ENCODE measurements at places on chromosomes 6 and 20.

- DNase-seq, result no peak
Observed at GRCh38 chr6:18506382-18507017, 119.3 kb downstream of the RNF144B start.

DNA sequence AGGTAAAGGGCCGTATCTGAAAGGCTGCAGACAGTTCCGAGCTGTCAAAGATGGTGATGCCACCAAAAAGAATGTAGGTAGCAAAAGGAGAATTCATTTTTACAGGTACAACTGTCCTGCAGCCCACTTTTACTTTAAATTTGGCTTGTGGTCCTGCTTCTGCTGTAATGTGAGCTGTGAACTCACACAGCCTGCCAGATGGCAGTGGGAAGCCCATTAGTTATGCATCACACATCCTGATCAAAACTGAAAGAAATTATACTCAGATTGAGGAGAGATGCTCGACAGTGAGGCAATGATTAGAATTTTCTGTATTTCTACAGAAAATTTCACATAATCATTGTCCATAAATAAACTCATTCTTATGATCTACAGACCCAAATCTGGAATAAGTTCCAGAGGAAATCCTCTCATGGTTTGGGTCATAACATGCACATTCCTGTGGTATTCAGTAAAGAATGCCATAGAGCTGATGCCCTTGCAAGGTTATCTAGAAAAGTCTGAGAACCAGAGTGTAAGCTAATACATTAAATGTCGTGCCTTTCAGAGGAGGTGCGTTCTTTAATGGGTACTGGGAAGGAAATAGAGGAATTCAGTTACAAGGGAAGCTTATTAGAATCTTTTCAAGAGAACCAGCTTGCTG lies 23.9 kb upstream of the E2F3 start:
- DNase-seq, result no peak

DNA sequence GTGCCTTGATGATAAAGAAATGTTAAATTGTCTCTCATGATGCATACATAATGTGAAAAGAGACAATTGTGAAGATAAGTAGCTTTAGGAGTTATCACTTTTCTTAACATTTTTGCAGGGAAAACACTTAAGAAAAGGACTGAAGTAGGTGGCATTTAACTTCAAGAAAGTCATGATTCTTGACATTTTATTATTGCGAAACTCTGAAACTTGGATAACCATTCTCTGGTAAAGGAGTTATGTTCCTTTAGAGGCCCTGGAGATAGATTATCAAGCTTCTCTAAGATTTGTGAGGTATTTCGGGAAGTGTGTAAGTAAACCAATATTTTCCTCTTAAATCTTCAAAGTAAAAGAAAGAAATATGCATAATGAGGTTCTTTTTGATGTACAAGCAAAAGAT lies 38.5 kb downstream of the HTR1B start:
- no peak for DNase-seq

DNA sequence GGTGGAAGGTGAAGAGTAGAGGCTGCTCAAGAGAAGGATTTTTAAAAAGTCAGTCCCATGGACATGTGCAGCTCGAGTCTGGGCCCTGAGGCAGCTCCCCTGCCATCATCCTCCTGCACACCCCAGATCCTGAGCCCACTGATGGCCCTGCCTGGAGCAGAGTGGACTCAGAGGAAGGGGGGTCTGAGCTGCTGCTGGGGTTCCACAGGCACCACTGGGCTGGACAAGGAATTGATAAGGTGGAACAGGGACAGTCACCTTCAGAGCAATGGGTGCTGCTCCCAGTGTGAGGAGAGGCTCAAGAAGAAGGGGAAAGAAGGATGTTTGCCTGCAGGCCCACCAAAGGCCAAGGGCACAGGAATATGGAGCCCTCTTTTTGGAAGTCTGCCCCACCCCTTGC lies 6.2 kb downstream of the ULBP2 start:
- no peak for DNase-seq

GRCh38 chr6:124812067-124812466 lies 150.2 kb upstream of the RNF217 start:
- no peak for DNase-seq

DNA sequence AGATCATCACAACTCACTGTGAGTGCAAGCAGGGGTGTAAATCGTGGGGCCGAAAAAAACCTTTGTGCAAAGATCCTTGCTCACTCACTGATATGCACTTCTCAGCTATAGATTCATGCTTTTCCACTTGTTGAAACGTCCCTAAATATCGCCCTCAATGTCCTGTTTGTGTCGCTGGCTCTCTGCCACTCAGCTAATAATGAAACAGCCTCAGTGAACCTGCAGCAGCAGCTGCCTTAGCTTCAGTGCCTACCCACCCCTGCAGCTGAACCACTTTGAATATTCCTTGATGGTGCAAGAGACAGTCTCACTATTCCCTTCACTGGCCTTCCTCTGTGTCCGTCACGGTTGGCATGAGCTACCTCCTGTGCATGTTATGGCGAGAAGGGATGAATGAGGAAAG lies 128.9 kb upstream of the NAA20 start:
- no peak for DNase-seq

GRCh38 chr6:145271040-145271439 lies 464.3 kb downstream of the EPM2A start:
- no peak for DNase-seq

DNA sequence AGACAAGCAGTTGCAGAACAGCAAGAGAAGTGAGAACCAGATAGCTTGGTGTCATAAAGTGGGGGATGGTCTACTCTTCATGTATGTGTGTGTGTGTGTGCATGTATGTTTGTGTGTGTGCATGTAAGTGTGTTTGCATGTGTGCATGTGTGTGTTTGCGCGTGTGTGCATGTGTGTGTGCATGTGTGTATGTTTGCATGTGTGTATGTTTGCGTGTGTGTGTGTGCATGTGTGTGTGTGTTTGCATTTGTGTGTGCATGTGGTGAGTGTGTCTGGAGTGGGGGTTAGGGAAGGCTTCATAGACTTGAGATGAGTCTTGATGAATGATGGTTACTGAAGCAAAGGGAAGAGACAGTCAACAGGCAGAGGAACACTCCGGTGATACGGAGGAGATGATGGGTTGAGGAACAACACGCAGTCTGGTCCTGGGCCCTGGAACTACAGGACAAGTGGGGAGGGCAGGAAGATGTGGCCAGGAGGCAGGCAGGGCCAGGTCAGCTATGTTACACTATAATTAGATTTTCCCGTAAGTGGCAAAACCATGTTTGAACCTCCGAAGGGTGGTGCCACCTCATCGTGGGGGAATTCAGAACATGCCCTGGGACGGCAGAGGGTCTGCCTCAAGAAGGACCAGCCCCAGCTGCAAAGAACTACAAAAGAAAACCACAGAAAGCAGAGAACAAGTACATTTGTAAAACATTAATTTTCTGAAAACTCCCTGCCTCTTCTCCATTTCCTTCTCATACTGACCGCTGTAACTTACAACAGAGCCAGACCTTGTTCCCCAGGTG lies 38.7 kb upstream of the PDE10A start:
- DNase-seq, result no peak

- no peak for DNase-seq
Observed at GRCh38 chr20:22579711-22580697, 4.4 kb downstream of the FOXA2 start.

- no peak for DNase-seq
Observed at GRCh38 chr20:16321291-16321690, 252.0 kb downstream of the KIF16B start.

- no peak for DNase-seq
Observed at GRCh38 chr20:14478126-14478525, 140.7 kb upstream of the FLRT3 start.

- no peak for DNase-seq
Observed at GRCh38 chr6:118931436-118931835, 3.5 kb downstream of the MCM9 start.

DNA sequence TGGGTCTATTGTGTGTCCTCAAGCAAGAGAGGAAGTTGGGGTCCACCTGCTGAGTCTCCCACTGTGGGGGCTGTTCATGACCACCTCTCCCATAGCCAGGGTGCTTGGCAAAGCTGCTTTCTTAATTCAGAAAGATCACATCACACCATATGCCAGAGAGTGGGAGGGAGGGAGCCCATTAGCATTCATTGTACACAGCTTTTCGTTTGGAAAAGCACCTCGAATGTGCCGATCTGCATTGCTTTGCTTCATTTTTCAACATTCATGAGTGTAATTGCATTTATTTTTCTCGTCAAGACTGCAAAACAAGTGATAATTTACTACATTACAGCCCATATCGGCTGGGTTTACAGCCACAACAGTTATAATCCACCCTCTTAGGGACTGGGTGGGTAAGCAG lies 327.3 kb downstream of the PTPRT start:
- DNase-seq, result no peak

GRCh38 chr6:20436719-20437118 lies 35.0 kb downstream of the E2F3 start:
- no peak for DNase-seq

GRCh38 chr20:2515203-2515602 lies 6.5 kb upstream of the ZNF343 start:
- no peak for DNase-seq

GRCh38 chr6:113632220-113632864 lies 224.8 kb upstream of the MARCKS start:
- no peak for DNase-seq

DNA sequence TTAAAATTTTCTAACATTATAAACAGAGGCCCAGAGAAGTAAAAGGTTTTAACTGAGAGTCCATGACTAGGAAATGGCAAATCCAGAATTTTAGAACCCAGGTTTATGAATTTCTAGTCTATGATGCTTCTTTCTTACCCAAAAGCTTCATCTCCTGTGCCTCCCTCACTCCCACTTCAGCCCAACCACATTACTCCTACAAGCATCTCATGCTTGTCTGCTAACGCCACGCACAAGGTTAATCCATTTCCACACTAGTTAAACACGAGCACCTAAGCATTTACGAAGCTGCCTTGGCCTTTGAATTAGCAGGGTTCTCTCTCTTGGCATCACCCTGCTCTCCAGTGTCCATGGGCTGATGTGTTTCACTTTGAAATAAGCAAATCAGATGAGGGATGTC lies 32.0 kb downstream of the TNFRSF21 start:
- no peak for DNase-seq

- DNase-seq, result no peak
Observed at GRCh38 chr20:37775200-37775599, 81.4 kb downstream of the CTNNBL1 start.

GRCh38 chr6:65161661-65162060 lies 545.4 kb downstream of the EYS start:
- no peak for DNase-seq

- no peak for DNase-seq
Observed at GRCh38 chr6:117272032-117272866, 6.9 kb downstream of the VGLL2 start.

DNA sequence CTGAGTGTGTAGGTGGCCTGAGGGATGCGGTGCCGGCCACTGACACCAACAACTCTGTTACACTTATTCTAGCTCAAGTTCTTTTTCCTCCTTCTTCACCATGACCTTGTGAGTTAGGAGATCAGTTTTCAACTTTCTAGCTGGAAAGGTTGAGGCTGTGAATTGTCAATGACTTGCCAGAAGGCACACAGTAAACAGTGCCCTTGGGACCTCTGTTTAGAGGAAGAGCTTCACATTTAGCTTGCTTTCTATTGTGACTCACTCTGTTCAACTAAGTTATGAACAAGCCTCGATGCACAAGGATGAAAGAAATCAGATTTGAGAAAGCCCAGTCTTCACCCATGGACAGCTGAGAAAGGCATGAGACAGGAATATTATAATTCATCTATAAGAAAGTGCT lies 455.6 kb downstream of the MAFB start:
- no peak for DNase-seq

DNA sequence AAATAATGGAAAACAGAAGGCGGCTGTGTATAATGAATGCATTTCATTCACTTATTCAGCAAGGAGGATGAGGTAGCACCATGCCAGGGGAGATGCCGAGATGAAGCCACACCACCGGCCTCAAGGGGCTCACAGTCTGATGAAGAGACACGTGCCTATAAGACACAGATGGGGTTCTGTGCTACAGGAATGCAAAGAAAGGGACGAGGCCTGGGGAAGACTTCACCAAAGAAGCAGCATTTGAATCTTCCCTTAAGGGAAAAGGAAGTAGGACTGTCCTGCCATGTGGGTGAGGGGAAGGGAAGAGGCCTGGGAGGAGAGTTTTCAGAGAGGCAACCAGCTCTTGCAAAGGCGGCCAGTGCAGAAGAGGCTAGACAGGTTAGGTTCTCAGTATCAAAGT lies 98.9 kb downstream of the PSMG4 start:
- DNase-seq, result no peak

- no peak for DNase-seq
Observed at GRCh38 chr6:40799296-40800140, 212.4 kb upstream of the LRFN2 start.

DNA sequence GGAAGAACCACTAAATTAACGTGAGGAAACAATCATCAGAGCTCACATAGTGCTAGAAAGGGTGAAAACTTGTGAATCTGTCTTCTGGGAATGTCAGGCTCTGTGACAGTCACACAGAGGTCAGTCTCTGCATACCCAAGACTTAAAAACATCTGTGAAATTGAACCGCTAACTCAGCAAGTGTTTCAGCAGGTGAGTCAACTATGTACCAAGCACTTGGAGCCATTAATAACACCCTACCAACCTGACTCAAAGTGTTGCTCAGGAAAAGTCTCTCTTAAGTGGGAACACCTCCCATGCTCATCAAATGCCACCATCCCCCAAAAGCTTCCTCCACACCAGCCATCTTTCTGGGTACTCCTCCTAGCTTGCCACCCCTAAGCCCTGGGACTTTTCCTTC lies 92.3 kb upstream of the CARMIL1 start:
- DNase-seq, result no peak

GRCh38 chr6:75802366-75802765 lies 53.3 kb downstream of the MYO6 start:
- DNase-seq, result no peak

GRCh38 chr6:106617302-106617701 lies 12.0 kb downstream of the RTN4IP1 start:
- no peak for DNase-seq

GRCh38 chr6:4813055-4813454 lies 36.9 kb downstream of the CDYL start:
- DNase-seq, result no peak

GRCh38 chr20:58855506-58856389 lies 3.2 kb downstream of the GNAS start:
- no peak for DNase-seq

- DNase-seq, result no peak
Observed at GRCh38 chr20:4794846-4795245, 73.1 kb downstream of the PRND start.

- DNase-seq, result no peak
Observed at GRCh38 chr6:65531533-65531932, 175.5 kb downstream of the EYS start.

GRCh38 chr6:23783901-23784300 lies 342.1 kb upstream of the NRSN1 start:
- DNase-seq, result no peak

DNA sequence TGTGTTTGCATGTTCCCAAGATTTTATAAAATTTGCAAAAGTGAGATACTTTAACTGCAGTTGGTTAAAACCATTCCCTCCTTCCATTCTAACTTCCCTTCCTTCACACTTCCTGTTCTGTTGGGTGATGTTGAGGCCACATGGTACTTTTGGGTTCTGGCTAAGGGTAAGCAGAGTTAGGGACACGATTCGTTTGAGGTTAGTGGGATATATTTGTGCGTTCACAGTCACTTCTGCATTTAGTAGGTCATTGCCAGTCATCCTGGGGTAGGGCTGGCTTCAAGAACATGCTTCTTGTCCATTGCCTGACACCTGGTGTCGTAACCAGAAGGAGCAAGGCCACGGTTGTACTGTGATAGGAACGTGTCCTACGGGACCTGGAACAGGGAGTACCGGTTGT lies 340.1 kb downstream of the ZFAND3 start:
- DNase-seq, result no peak

- DNase-seq, result no peak
Observed at GRCh38 chr6:43803055-43803782, 33.2 kb downstream of the VEGFA start.

All from T-helper 2 cell (primary cell).